ENCODE measurements at places on chromosomes 13 and 19.

GRCh38 chr13:24249624-24250023 lies 59.8 kb upstream of the C1QTNF9 start:
- DNase-seq = no peak

DNA sequence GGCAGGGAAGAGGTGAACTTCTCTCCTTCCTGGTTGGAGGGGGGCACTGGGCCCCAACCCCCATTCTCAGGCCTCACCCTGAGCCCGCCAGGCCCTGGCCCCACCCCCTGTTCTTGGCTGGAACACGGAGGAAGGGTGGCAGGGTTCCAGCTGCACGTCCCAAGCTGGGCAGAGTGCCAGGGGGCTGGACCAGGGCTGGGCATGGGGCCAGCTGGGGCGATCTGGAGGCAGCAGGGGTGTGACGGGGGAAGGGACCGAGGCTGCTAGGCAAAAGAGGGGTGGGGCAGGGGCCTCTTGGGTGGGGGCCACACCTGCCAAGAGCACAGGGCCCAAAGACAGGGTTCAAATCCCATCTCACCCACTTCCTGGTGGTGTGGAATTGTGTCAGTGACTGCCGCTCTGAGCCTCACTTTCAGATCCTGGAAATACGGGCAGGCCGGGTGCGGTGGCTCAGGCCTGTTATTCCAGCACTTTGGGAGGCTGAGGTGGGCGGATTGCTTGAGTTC lies 2.2 kb downstream of the HIF3A start:
- DNase-seq = peak; percentile 93

- DNase-seq = no peak
Measured at GRCh38 chr13:107806726-107807125, 408.6 kb downstream of the LIG4 start.

DNA sequence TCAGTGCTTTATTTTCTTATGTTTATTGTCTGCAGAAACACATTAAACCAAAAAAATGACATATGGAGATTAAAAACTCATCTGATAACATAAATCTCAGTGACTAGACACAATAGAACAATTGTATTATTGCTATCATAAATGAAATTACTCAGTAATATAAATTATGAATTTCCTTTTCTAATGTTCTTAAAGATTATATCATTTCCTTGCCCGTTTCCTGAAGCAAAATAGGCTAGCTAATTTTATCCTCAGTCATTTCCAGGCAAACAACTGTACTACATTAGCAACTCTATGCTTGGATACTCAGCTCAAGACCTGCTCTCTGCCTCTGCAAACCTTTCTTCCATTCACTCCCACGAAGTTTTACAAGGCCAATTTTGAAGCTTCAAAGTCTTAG lies 61.2 kb downstream of the RFC3 start:
- DNase-seq = no peak

DNA sequence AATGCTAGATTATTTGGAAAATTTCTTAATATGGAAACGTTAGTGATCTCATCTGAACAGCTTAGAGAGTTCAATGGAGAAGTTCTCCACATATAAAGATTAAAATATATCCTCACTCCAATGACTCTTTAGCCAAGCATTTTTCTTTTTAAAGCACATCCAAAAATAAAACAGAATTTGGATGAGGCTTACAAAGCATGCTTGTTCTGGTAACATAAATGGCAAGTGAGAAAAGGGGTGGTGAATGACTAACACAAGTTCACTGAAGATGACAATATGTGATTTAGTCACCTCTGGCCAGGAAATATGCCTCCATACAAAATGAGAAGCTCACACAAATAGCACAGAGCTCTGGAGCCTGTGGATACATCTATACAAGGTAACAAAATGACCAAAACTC lies 253.0 kb downstream of the PCDH20 start:
- peak; percentile 28 for DNase-seq
